ENCODE measurements at places on chromosomes 3 and 15.
A peak's percentile ranks its signal among the peaks of the same experiment; 100 is the strongest.

GRCh38 chr3:138245026-138245425 is 57.9 kb downstream of the ARMC8 start:
- no peak for DNase-seq

- no peak for DNase-seq
These were observed 3.4 kb downstream of the TMEM212 start for GRCh38 chr3:171846597-171846996.

DNA sequence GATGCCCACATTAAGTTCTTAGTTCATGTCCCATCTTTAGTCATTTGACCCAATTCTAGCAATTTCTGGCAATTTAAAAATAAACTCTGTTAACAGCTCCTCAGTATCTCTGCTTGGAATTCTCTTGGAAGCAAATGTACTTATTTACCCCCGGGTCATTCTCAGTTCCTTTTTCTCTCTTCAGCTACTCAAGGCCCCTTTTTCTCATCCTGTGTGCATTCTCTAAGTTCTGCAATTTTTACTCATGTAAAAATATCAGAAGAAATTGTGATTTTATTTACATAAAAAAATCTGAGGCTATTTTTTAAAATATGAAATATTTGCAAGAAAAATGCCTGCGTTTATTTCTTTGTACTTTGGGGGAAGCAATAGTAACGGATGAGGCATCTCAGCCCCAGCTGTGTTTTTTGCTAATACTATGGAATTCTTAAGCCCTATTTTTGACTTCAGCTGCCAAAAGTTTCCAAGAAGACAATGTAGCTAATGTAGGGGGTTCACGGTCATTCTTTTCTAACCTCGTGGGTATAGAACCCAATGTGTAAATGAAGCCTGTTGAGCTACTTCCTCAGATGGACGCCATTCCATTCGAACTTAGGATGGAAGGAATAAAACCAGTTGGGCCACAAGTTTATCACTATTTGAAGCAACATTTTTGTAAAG is 20.0 kb downstream of the CERS3 start:
- DNase-seq = no peak

GRCh38 chr15:56832125-56832524 is 86.3 kb upstream of the TCF12 start:
- no peak for DNase-seq

GRCh38 chr15:64751464-64751863 is 23.9 kb downstream of the RBPMS2 start:
- DNase-seq = no peak

DNA sequence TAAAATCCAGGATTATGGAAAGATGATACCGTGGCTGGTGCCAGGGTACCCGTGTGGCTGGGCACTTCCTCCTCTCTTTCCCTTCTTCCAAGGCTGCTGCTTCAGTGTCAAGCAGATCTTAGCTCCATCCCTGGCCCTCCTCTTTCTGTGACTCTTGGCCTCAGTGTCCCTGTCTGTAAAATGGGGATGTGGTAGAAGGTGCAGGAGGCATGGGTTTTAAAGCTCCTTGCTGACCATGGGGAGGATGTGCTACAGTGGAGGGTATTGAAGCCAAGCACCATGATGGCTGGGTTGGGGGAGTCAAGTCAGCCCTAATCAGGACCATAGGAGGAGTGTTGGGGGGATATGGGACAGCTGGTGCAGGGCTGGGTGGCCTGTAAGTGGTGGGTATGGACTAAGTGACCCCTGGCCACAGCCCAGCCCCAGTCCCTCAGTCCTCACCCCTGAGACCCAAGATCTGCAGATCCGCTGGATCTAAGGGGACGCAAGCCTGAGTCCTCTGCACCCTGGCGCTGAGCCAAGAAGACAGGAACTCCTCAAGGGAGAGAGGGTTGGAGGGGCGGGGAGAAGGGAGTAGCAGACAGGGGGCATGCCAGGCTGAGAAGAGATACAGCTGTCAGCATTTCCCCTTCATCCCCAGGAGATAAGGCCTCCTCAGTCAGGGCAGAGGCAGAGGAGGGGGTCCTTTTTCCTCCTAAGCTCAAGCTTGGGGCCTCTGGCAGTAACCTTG is 12.0 kb downstream of the PTH1R start:
- DNase-seq = no peak

DNA sequence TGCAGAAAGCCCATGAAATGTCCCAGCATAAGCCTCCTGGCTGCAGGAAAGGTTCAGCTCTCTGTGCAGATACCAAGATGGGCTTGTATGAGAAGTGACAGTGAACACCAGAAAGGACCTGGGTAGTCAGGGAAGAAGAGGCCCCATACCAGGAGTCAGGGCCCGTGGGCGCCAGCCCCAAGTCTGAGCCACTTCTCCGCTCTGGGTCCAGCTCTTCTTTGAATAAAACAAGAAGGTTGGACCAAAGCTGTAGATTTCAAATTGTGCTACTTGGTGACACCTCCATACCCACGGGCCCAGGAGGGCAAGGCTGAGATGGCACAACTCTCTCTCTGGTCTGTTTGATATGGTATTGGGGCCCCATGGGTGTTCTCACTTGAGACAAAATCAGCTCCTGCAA is 261.5 kb downstream of the UACA start:
- DNase-seq = no peak

- DNase-seq = no peak
These were observed 224.3 kb downstream of the EDEM1 start for GRCh38 chr3:5411786-5412185.

DNA sequence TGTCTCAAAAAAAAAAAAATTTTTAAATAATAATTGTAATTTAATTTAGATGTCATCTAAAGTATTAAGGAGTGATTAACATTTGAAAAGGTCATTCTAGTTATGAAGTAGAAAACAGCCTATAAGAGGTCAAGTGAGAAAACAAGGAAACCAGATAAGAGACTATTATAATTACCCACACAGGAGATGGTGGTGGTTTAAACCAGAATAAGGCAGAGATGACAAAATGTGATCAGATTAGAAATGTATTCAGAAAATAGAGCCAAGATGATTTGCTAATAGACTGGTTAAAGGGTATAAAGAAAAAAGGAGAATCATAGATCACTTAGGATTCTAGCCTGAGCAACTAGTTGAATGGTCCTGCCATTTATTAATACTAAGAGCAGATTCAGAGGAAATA is 11.2 kb downstream of the HERC1 start:
- DNase-seq = no peak

GRCh38 chr3:43153216-43154083 is 47.6 kb upstream of the POMGNT2 start:
- DNase-seq = no peak

DNA sequence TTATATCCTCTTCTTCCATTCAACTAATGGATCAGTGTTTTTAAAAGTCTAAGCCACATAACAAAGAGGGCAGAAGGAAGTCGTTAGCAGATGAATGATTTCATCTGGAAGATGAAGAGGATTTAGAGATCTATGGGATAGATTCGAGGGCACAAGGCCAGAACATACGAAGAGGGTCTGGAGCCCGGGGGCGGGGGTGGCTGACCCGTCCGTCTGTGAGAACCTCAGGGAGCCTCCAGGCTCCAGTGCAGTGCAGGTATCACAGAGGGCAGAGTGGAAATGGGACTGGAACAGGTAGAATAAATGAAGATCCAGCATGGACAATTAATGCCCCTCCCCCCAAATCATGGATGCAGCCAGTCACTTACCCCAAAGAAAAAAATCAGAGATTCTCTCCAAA is 1.5 kb upstream of the GOLGA8B start:
- DNase-seq = no peak

GRCh38 chr15:85646538-85647091 is 148.1 kb downstream of the KLHL25 start:
- peak; percentile 9 for DNase-seq

- DNase-seq = no peak
These were observed 164.5 kb downstream of the VGLL4 start for GRCh38 chr3:11479221-11479620.

- no peak for DNase-seq
These were observed 117.7 kb downstream of the CHCHD4 start for GRCh38 chr3:14007006-14007405.

- DNase-seq = no peak
These were observed 539.5 kb upstream of the AGTR1 start for GRCh38 chr3:148158210-148158609.

DNA sequence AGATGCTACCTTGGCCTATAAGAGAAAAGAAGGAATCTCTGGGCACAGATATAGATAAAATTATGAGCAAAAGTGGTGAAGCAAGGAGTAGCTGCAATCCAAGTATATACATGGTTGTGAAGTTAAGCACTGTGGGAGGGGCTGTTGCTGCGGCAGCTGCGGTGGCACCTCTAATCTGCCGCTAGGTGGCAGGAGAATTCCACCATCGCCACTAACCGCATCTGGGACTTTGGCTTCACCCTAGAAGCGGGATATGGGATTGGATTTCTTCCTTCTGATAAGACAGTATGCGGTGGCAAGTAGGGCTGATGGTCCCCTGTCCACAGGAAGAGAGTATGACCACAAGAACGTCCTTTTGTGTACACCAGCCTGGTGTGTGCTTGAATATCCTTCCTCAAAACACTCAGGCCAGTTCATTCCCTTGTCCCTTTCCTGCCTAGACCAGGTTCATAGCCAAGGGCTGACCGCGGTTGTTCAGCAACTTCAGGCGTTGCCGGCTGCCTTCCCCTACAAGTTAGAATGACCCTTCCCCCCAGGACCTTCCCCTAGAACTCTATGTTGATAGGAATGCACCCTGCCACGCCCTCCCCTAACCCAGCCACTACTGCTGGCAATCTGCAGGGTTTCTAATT is 5.1 kb downstream of the MAGEL2 start:
- no peak for DNase-seq

- DNase-seq = no peak
These were observed 39.8 kb downstream of the CHDH start for GRCh38 chr3:53806182-53807116.

- no peak for DNase-seq
These were observed 10.4 kb downstream of the COPG1 start for GRCh38 chr3:129259612-129260477.

DNA sequence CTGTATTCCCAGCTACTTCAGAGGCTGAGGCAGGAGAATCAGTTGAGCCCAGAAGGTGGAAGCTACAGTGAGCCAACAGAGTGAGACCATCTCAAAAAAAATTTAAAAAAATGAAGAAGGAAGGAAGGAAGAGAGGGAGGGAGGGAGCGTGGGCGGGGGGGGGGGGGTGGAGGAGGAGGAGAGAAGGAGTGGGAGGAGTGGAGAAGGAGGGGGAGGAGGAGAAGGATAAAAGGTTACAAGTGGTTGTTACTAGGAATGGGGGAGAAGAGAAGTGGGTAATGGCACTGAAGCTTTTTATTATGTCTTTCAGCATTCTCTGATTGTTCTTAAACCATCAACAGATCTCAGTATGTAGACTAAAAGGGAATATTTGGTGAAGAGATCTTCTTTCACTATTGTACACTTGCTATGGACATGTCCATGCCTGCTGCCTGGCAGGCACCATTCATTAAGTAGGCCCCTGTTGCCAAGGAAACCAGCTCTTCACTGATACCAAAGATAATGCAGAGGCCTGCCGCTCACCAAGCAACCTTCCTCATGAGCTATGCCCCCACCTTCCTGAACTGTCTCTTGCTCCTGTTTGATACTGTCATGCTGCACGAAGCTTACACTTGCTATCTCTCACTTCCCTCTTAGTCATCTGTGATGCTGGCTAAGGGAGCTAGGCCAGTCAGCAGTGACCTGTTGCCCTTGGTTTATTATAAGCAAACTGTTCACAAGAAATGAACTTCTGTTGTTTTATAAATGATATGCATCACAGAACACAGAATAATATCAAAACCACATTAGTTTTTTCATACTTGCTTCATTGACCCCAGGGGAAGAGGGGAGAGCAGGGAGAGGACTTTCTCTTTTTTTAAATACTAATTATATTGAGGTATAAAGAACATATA is 23.1 kb downstream of the EPM2AIP1 start:
- no peak for DNase-seq

- no peak for DNase-seq
These were observed 30.3 kb upstream of the VEPH1 start for GRCh38 chr3:157533298-157534070.

GRCh38 chr3:34300621-34301020 is 502.2 kb downstream of the PDCD6IP start:
- DNase-seq = no peak

DNA sequence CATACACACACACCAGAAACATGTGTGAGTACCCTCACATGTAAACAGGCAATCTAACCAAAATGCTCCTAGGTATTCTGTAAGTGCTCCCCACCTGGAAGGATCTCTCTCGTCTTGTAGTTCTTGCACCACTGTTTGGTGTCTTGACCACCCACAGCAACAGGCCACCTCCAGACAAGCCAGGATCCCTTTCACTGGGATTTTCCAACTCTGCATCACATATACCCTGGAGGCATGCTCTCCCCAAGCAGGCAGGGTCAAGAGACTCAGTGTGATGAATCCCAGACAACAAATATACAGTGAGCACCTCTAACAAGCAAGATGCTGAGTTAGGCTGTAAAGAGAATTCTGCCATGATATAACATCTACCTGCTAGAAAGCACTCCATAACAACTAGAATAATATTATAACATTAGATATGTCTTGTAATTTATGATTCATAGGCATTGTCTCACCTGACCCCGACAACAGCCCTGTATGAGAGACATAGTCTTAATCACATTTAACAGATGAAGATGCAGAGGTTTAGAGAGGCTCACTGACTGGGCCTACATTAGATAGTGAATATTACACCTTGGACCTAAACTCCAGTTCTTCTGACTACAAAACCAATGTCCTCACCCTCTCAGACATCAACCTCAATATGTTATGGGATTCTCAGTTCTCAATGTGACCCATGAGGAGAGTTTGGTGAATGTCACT is 76.5 kb upstream of the BCL6 start:
- DNase-seq = no peak

DNA sequence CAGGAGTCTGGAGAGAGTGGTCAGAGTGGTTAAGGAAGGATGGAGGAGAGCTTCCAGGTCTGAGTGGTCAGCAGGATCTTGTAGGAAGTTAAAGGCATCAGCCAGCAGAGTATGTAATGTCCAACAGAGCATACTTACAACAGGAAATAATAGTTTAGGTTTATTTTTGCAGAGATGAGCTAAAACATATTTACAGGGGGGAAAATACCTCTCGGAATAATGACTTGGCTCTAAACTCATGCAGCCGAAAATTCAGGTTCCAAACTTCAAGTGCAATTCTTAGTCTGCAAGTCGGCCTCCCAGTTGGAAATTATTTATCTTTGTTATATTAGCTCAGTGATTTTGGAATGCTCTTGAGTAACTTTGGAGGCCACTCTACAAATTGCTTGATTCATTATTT is 385.0 kb upstream of the C2CD4B start:
- no peak for DNase-seq

DNA sequence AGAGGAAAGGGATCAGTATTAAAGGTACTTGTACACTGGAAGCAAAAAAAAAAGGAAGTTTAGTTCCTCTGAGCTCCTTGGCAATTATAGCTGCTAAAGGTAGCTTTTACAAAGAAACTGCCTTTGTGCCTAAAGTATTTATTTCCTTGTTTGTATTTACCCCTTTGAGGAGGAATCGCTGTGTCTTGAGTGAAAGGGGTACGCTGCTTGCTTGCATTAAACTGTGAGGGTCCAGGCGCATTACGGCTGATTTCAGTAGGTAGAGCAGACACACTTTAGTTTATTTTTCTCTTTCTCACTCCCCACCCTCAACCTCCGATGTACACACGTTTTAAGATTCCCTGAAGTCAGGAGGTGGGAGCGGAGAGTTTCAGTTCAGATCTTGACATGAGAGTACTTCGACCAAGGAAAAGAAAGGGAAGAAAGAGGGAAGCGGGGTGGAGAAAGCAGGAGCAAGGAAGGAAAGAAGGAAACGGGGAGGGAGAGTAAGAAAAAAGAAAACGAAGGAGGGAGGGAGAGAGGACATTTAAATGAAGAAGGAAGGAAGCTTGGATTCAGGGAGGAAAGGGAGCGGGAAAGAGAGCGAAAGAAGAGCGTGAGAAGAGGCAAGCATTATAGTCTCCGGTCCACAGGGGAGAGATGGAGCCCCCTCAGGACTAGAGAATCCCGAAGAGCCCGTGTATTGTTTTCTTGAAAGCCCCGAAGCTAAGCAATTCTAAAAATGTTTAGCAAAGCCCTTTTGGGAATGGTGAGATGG is 1.2 kb upstream of the MME start:
- DNase-seq = no peak
